ENCODE measurements at places on chromosomes 5 and 9.

- DNase-seq = no peak
Observed at GRCh38 chr5:32559411-32559810, 25.9 kb upstream of the SUB1 start.

DNA sequence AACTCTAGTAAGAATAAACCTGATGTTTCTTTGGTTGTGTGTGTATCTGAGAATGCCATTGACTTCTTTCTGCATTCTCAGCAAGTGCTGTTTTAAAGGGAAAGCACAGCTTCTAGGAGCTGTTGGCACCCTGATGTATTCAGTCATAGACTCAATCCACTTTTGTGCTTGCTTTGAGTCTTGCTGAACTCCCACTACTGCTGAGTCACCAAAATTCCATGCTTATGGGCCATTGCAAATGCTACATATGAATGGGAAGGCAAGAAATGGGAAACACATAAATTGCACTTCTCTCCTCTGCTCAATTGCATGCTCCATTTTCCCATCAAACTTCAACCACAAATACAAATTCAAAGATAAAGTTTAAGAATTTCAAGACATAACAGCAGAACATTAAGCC is 9.8 kb upstream of the FTMT start:
- no peak for DNase-seq

- DNase-seq = no peak
Observed at GRCh38 chr9:134234001-134234660, 69.8 kb upstream of the RNU6ATAC start.

DNA sequence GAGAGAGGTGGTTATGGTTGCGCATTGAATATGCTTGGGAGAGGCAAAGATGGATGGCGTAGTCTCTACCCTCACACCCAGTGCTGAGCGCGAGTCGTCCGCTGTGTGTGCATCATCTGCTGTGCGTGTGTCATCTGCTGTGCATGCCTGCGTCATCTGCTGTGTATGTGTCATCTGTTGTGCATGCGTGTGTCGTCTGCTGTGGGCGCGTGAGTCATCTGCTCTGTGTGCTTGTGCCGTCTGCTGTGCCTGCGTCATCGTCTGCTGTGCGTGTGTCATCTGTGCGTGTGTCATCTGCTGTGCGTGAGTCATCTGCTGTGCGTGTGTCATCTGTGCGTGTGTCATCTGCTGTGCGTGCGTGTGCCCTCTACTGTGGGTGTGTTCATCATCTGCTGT is 68.0 kb upstream of the IRX4 start:
- DNase-seq = no peak

- no peak for DNase-seq
Observed at GRCh38 chr9:3980771-3981170, 319.1 kb downstream of the GLIS3 start.

DNA sequence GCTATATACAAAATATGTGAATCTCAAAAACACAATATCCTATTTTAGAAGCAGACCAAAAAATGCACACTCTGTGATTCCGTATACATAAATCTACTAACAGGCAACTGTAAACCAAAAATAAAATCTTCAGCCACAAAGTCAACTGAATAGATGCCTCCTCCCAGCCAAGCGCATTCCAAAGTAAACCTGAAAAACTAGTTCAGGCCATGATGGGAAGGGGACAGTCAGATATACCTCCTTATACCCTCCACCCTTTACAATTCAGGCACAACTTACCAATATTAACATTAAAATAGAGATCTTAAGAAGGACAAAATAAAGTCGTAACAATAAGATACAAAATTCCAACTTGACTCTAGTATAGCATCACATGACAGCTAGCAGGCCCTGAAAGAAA is 1604.5 kb upstream of the NUDT12 start:
- no peak for DNase-seq

GRCh38 chr5:5183189-5183699 is 43.1 kb downstream of the ADAMTS16 start:
- no peak for DNase-seq

GRCh38 chr5:124139477-124139876 is 607.0 kb downstream of the ZNF608 start:
- DNase-seq = no peak

DNA sequence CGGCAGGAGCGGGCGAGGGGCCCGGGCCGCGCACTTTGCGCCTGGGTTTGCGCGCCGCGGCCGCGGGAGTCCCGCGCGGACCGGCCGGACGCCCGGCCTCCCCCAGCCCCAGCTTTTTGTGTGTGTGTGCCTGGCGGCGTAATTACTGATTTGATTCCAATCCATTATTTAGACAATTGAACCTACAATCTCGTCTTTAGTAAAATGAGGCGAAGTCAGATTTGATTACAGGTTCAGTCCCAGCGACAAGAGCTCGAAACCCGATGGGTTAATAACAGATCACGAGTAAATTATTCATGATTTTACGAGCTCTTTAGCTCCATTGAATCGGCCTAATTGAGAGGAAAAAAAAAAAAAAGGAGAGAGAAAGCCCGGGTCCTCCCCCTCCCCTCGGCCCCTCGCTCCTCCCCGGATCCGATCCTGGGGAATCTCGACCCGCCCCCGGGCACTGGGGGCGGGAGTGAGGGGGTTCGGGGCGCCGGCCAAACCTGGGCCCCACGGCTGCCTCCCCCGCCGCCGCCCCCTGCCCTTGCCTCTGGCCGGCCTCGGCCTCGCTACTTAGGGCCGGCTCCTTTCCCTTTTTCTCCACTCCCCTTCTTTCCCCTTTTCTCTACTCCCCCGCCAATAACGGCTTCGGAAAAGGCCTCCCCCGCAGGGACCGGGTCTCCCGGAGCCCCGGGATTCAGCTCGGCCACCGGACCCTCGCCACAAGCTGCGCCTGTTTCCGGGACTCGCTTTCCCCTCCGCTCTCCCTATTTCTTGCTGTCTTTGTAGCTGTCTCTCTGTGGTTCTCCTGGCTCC is 6.6 kb downstream of the LHX2 start:
- no peak for DNase-seq

- no peak for DNase-seq
Observed at GRCh38 chr5:120538149-120538548, 74.0 kb downstream of the PRR16 start.

GRCh38 chr5:123186771-123187170 is 97.7 kb downstream of the PRDM6 start:
- no peak for DNase-seq

- no peak for DNase-seq
Observed at GRCh38 chr9:89012294-89013042, 21.2 kb downstream of the S1PR3 start.

Measured in NCI-H1092 (cell line).